ENCODE measurements at places on chromosomes 16 and 17. TPM values are rescaled to one million over a fixed set of nuclear protein-coding genes. Genes with fewer than 3 reads are reported as not detected.

Gene TPSD1
- total RNA-seq: not detected

Gene WNK4
- 0.41 TPM for total RNA-seq

Gene DLX3
- not detected for total RNA-seq

GRCh38 chr16:26643519-26643918 lies 423.2 kb upstream of the C16orf82 start:
- H3K4me3 ChIP-seq: no peak overlapping the region
- no peak overlapping the region for H3K27ac ChIP-seq

DNA sequence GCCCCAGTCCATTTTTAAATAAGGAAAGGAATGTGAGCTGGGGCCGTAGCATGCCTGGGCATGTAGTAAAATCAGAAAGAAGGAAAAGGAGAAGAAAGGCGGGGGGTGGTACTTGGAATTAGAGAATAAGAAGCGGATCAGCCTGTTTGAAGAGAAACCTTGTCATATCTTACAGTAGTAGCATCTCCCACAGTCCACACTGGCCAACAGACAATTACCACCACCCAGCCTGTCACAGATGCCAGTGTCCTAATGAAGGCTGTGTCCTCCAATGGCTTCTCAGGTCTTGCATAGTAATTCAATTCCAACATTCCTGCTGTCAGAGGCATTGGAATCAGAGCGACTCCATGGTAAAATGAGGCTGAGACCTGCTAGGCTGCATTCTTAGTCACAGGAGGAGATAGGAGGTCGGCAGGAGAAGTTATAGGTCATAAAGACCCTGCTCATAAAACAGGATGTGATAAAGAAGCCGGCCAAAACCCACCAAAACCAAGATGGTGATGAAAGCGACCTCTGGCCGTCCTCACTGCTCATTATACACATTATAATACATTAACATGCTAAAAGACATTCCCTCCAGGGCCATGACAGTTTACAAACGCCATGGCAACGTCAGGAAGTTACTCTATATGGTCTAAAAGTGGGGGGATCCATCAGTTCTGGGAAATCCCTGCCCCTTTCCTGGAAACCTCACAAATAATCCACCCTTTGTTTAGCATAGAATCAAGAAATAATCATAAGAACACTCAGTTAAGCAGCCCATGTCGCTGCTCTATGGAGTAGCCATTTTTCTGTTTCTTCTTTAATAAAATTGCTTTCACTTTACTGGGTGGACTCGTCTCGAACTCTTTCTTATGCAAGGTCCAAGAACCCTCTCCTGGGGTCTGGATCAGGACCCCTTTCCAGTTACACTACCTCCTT lies 9.6 kb upstream of the AKAP10 start:
- H3K27me3 ChIP-seq: no peaks in the 10 kb centered on the region
- H3K27ac ChIP-seq: no peak overlapping the region
- H3K4me3 ChIP-seq: no peak overlapping the region
- DNase-seq: no peak
- peaks cover 2% of the 10 kb centered on the region for H3K4me1 ChIP-seq

DNA sequence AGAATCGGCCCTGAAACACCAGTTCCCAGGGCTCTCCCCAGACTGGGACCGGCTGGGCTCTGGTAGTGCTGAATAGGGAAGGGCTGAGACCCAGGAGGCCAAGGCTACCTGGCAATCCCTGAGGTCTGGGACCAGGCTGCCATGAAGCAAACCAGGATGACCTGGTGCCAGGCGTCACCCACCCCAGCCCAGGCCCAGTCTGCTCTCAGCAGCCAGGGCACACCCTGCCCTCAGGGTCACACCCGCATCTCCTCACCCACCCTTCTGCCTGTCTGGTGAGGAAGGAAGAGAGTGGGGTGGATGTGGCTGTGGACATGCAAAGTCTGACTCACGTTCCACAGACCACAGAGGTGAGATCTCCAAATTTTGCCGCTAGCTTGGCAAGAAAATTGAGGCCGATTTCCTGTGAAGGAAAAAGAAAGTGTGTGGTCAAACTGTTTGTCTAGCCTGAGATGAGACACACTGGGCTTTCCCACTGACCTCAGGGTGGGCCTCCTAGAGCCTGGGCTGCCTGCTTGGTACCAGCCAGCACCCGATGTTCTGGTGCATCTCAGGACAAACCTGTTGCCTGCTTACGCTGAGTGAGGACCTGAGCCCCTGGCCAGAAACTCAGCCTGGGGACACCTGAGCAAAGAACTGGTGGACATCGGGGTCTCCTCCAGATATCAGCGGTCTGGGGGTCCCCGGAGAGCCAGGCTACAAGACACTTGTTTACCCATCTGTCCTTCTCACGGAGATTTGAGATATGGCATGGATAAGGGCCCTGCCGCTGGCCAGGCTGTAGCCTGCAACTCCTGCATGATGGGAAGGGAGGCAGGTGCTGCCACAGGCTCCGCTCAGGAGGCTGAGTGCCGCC lies 6.3 kb upstream of the RAB37 start:
- no peak overlapping the region for H3K27ac ChIP-seq
- H3K36me3 ChIP-seq: no peaks in the 10 kb centered on the region
- peaks cover 3% of the 10 kb centered on the region for H3K4me1 ChIP-seq
- no peak overlapping the region for H3K4me3 ChIP-seq

DNA sequence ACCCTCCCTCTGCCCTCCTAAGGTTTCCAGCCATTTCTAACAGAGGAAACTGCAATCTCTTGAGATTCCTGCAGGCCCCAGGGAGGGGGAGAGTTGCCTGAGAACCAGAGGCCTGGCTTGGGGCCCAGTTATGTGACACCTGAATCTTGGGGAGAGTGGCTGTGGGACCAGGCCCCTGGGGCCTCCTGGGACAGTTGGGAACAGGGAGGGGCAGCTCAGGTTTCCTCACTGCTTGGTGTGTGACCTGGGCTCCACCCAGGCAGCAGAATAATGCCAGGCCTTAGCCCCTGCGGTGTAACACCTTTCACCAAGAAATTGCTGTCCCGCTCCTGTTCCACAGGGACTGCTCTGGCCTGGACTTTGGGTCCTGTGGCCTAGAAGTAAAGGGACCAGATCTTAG lies 44.3 kb upstream of the CRHR1 start:
- no peak overlapping the region for H3K27ac ChIP-seq
- peaks cover 3% of the 10 kb centered on the region for H3K4me1 ChIP-seq
- no peaks in the 10 kb centered on the region for H3K36me3 ChIP-seq
- peaks cover 3% of the 10 kb centered on the region for H3K27me3 ChIP-seq
- DNase-seq: no peak

- H3K4me1 ChIP-seq: no peaks in the 10 kb centered on the region
- no peak for DNase-seq
- no peaks in the 10 kb centered on the region for H3K27me3 ChIP-seq
- H3K4me3 ChIP-seq: no peak overlapping the region
- no peak overlapping the region for H3K27ac ChIP-seq
- no peaks in the 10 kb centered on the region for H3K36me3 ChIP-seq
Measured at GRCh38 chr16:8262299-8262698, 328.0 kb downstream of the TMEM114 start.

GRCh38 chr16:20969386-20969785 lies 68.8 kb downstream of the LYRM1 start:
- DNase-seq: no peak
- no peaks in the 10 kb centered on the region for H3K27me3 ChIP-seq
- H3K4me1 ChIP-seq: no peaks in the 10 kb centered on the region
- H3K4me3 ChIP-seq: no peak overlapping the region
- H3K36me3 ChIP-seq: no peaks in the 10 kb centered on the region
- no peak overlapping the region for H3K27ac ChIP-seq

GRCh38 chr17:3033741-3034577 lies 29.4 kb downstream of the OR1D5 start:
- no peak overlapping the region for H3K27ac ChIP-seq
- no peaks in the 10 kb centered on the region for H3K36me3 ChIP-seq
- H3K27me3 ChIP-seq: no peaks in the 10 kb centered on the region
- no peak for DNase-seq

DNA sequence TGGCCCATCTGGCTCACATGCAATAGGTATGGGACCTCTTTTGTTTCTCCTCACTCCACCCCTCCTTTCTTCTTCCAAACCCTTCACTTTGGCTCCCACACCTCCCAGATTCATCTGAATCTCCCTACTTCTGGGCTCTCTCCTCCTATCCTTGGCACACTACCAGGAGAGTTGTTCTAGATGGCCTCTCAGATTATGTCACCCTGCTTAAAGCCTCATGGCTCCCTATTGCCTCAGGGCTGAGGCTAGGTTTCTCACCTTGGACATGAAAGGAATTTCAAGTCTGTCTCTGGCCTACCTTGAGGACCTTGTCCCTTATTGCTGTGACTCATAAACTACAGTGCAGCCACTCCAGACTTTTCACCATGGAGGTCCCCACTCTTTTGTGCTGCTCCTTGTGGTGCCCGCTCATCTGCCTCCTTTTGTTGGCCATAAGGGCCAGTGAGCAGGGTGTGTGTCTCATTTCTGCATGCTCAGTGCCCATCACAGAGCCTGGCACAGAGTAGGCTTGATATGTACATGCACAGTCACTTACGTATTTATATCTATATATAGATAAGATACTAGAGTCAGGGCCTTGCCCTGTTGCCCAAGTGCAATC lies 1.0 kb upstream of the MFAP4 start:
- no peak for DNase-seq
- no peak overlapping the region for H3K27ac ChIP-seq
- no peaks in the 10 kb centered on the region for H3K27me3 ChIP-seq
- H3K36me3 ChIP-seq: peaks cover 1% of the 10 kb centered on the region
- H3K4me1 ChIP-seq: no peaks in the 10 kb centered on the region
- H3K4me3 ChIP-seq: no peak overlapping the region

DNA sequence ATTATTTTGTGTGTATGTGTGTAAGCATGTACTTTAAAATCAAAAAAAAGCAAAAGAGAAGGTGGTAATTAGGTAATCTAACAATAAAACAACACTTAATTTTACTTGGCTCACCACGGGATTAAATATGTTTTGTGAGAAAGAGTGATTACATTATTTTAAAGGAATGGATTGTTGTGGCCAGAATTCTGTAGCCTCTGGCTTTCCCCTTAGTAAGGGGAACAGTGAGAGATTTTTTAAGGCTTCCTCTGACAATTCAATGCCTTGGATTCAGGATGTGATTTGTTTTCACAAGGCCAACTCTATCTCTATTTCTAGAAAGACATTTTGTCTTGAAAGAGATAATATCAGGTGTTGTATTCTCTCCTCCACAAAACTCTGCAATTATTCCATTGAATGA lies 560.3 kb upstream of the CDH8 start:
- no peaks in the 10 kb centered on the region for H3K36me3 ChIP-seq
- no peaks in the 10 kb centered on the region for H3K27me3 ChIP-seq
- H3K4me1 ChIP-seq: no peaks in the 10 kb centered on the region
- DNase-seq: no peak

DNA sequence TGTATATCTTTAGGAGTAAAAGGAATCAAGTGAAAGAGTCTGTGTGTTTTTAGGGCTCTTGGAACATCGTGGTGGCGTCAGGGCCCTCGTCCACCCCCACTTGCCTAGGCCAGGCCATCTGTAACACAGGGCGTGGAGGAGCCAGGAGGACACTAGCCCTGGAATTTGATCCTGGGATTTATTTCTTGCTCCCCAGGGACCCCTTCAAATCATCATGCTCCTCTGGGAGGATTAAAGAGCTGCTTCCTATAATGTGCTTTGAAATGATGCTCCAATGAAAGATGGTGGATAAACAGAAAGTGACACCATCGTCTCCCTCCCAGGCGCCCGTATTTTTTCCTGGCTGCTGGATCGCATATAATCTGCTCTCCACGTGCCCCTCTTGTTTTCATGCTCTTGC lies 113.3 kb downstream of the AATF start:
- no peak overlapping the region for H3K4me3 ChIP-seq
- H3K4me1 ChIP-seq: no peaks in the 10 kb centered on the region
- H3K27ac ChIP-seq: no peak overlapping the region
- no peak for DNase-seq
- H3K36me3 ChIP-seq: peaks cover under 1% of the 10 kb centered on the region

DNA sequence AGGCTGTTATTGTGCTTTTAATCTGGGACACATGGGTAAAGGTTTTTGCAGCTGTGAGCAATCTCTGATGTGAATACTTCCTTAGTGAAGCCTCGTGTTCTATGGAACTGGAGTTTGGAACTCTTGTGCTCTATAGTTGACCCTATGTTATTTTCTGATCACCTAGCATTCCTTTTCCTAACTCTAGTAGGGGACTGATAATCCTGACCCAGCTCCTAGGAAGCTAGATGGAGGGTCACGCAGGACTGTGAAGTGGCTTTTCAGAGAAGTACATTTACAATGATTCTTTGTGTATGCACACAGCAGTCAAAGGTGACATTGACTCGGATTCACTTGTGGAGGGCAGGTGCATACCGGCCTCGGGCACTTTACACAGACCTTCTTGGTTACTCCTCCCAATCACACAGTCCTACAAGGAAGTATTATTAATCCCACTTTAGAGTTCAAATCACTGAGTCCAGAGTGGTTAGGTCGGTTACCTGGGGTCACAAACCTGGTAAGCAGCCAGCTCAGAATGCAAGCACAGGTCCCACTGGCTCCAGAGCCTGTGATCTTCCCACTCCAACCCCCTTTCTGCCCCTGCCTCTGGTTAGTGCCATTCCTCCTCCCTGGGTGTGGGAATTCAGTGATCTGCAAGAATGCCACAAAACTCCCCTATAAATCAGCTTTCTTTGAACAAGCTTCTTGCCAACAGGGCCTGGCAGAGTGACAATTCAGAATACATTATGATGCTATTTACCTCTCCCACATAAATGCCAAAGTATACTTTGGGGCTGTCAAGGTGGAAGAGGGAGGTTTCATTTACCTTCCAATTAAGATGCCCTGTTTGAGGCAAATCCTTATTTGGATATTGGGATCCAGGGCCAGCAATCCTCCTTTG lies 7.1 kb downstream of the CHD9NB start:
- no peak overlapping the region for H3K4me3 ChIP-seq
- no peaks in the 10 kb centered on the region for H3K36me3 ChIP-seq
- H3K27me3 ChIP-seq: peaks cover 3% of the 10 kb centered on the region

DNA sequence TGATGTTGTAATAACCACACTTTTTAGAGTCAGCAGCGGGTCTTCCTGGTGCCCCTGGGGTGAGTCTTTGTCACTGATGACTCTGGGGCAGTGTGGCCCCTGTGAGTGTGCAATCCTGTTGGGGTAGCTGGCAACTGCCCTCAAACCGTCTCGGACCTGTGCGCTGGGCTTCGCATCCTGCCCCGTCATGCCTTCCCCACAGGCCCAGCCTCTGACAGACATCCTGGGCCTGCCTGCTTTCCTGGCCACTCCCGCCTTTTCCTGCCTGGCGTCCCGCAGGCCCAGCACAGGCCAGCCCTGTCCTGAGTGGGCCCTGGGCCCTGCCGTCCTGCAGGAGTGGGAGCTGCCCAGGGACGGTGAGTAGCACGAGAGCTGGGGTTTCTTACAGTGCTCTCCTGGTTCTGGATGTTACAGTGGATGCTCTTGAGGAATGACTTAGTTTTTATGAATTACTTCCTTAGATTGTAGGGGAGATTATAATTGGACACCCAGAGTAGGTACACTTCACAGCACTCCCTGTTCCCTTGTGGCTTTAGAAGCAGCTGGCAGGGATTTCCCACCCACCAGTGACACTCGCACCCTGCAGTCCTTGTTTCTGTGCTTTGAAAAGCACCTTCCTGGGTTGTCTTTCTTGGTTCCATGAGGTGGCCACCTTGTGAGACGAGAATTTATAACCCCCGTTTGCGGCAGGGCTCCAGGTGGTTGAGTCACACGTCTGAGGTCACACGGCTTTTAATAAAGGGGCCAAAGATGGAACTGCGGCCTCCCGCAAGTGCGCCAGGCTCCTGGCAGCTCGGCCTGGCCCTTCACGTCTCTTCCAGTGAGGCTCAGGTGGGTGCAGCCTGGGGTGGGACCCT lies 50.0 kb upstream of the CAPN15 start:
- no peak for DNase-seq
- no peak overlapping the region for H3K27ac ChIP-seq
- no peak overlapping the region for H3K4me3 ChIP-seq
- H3K36me3 ChIP-seq: peaks cover 7% of the 10 kb centered on the region
